ENCODE measurements at places on chromosomes 13 and 19.

- no peak for DNase-seq
Observed at GRCh38 chr13:97274829-97275649, 52.9 kb downstream of the MBNL2 start.

- no peak for DNase-seq
Observed at GRCh38 chr13:62512194-62513141, 1096.8 kb upstream of the PCDH20 start.

GRCh38 chr19:42108527-42109389 lies 23.5 kb downstream of the POU2F2 start:
- DNase-seq = peak; percentile 82

DNA sequence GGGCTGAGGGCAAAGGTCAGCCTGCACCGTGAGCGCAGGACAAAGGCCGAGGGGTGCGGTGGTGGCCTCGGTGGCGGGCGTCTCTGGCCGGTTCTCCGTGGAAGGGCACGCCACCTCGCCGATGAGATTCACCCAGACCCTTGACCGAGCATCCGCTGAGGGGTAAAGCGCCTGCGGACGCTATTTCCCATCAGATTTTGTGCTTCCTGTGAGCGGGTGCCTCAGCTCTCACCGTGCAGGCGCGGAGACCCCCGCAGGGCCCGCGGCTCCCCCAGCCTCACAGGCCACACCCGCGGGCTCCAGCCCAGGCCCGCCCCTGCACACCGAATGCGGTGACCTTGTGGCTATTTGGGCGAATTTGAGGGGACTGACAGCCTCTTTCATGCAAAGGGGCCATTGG lies 348.0 kb downstream of the TEX29 start:
- no peak for DNase-seq

GRCh38 chr19:40594657-40595091 lies 6.5 kb upstream of the LTBP4 start:
- DNase-seq = no peak

DNA sequence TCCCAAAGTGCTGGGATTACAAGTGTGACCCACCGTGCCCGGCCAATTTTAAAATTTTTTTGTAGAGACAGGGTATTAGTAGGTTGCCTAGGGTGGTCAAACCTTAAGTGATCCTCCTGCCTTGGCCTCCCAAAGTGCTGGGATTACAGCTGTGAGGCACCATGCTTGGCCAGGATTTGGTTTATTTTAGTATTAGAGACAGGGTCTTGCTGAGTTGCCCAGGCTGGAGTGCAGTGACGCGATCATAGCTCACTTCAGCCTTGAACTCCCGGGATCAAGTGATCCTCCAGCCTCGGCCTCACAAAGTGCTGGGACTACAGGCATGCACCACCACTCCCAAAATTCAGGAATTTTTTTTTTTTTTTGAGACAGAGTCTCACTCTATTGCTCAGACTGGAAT lies 5.4 kb upstream of the ZNF414 start:
- no peak for DNase-seq

GRCh38 chr19:22472180-22472637 lies 50.1 kb upstream of the ZNF98 start:
- no peak for DNase-seq

DNA sequence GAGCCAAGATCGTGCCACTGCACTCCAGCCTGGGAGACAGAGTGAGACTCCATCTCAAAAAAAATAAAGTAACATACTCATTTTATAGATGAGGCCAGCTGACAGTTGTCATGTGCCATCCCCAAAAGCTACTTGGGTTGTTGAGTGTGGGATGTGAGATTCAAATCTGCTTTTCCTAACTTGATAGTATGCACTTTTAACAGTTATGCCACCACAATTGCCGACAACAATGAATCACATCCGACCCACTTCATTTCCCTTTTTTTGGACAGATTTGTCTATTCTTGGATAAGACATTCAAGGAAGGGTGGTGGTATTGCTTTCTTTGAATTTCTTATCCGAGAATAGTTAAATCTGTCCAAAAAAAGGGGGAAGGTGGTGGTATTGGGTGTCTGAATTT lies 16.3 kb upstream of the DNMT1 start:
- DNase-seq = no peak

GRCh38 chr19:31906111-31906871 lies 439.1 kb upstream of the ZNF507 start:
- DNase-seq = no peak

DNA sequence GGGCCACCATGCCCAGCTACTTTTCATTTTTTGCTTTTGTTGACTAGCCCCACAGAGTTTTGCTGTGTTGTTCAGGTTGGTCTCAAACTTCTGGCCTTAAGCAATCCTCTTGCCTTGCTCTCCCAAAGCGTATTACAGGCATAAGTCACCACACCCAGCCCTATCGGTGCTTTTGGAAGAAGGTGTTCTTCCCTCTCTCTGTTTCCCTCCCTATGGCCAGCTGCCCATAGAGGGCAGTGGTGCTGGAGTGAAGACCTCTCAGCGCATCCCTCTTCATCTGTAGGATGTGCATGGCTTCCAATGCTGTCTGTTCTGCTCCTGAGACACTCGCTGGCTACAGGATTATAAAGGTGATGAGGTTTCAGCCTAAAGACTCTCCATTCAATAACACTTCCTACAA lies 1.3 kb upstream of the CD22 start:
- DNase-seq = no peak

GRCh38 chr13:51742611-51743010 lies 61.4 kb downstream of the DHRS12 start:
- DNase-seq = no peak

DNA sequence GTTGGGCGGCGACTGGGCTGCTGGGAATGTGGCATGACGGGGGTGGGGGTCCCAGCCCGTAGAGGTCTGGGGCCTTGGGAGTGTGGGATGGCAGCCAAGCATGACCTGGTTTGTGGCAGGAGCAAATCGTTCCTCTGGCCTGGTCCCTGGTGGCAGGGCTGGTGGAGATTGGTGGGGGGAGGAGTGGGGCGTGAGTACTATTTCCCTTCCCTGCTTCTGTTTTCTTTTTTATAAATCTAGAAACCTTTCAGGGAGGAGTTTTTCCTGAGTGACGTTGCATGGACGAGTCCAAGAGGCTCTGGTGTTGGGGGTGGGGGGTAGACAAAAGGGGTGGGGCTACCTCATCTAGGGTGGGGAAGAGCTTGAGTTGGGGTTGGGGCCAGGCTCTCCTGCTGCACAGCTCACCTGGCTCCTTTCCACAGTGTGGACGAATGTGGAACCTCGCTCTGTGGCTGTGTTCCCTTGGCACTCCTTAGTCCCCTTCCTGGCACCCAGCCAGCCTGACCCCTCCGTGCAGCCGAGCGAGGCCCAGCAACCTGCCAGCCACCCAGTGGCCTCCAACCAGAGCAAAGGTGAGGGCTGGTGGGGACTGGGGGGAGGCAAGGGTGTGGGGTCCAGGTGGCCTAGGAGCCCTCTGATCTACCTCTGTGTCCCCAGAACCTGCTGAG lies 15.4 kb upstream of the PRR19 start:
- DNase-seq = no peak

GRCh38 chr19:7874076-7874896 lies at the start of gene PRR36:
Gene PRR36, minus strand, starts transcription at chr19:7874390. Its CDS starts 701 bp downstream, at chr19:7873689.
- DNase-seq = no peak

DNA sequence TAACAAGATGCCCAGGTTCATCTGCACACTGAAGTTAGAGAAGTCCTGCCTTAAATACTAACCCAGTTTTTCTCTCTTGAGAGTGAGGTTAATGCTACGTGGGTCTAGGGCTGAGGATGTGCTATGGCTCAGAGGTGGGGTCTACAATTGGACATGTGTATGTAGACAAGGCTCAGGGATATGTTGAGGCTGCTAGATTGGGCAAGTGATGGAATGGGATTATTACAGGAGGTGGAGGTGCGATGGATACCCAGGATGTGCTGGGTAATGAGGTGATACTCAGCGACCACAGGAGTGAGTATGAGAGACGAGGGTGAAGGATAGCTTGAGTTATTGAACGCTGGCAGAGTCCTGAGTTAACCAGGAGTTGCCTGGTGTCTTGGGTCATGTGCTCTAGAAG lies 38.1 kb downstream of the PPP2R1A start:
- no peak for DNase-seq

DNA sequence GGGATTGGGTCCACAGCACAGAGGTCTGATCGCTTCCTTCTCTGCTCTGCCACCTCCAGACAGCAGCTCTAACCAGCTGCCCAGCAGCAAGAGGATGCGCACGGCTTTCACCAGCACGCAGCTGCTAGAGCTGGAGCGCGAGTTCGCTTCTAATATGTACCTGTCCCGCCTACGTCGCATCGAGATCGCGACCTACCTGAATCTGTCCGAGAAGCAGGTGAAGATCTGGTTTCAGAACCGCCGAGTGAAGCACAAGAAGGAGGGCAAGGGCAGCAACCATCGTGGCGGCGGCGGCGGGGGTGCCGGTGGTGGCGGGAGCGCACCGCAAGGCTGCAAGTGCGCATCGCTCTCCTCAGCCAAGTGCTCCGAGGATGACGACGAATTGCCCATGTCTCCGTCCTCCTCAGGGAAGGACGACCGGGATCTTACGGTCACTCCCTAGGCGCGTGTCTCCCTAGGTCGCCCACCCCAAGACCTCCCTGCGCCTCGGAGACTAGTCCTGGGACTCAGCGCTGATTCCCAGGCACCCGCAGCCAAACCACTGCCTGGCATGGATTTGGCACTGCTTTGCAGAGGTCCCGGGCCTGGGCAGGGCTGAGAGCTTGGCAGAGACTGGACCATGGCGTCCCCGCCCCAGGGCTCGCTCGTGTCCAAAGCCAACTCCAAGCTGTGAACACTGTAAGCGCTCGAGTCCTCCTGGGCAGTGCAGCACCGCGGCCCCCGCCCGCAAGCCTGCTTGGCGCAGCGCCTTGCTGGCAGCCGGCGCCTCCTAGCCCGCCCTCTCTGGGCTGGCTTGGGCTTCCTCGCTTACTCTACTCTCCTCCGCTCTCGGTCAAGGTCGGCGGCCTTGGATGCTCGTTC lies 1.5 kb downstream of the GSX1 start:
- DNase-seq = no peak

DNA sequence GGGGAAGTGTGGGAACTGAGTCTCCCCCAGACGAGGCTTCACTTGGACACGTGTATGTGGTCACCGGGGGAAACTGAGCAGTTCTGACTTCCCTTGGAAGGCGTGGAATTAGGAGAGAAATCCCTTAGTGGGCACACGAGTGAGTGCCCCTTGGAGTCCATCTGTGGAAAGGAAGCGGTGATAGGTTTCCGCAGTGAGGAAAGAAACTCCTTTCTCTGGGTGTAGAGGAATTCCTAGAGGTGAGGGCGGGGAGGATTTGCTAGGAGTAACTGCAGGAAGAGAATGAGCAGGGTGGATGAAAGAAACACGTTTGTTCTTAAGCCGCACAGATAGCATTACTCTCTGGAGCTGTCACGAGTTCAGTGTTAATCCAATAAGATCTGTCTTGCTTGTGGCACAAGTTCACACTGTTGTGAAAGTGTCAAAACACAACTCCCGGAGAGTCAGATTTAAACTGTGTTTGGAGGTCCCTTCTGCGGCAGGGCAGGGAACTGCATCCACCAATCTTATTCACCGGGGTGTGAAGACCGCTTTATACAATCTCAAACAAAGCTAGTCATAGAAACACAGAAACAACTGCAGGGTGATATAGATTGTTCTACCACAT lies 1.2 kb downstream of the KL start:
- DNase-seq = no peak

DNA sequence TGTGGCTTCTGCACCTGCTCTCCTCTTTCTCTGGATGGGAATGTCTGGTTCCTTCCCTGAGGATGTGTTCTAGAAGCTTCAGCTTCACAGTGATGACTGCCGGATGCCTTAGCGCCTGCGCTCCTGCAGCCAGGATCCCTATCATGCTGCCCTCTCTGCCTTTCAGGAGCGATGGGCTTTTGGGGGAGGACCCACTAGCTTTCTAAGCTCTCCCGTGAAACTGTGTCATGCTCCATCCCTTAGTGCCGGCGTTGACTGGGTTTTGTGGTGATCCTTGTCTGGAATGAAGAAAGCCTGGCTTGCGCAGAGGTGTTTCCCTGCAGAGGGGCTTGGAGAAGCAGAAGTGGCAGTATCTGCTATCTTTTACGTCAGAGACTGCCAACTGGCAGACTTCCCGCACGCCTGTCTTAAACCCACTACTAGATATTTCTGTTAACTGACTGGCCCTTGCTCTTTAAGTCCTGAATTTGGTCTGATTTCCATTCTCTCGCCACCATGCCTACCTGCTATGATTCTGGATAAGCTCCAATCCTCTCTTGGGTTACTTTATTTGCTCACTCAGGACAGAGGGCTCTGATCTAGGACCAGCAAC lies 3.8 kb upstream of the KMT2B start:
- DNase-seq = no peak

DNA sequence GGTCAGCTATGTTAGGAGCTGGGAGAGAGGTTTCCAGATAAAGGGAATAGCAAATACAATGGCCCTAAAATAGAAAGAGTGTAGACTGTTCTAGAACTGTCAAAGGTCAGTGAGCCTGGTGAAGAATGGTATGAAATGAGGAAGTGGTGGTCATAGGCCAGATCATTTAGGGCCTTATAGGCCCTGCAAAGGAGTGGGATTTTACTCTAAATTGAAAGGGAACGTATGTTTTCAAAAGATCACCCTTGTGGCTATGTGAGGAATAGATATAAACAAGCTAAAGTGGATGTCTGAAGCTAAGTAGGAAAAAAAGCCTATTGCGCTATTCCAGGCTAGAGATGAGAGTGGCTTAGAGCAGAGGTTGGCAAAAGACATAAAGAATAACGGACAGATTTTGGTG lies 70.7 kb upstream of the TDRD3 start:
- no peak for DNase-seq

DNA sequence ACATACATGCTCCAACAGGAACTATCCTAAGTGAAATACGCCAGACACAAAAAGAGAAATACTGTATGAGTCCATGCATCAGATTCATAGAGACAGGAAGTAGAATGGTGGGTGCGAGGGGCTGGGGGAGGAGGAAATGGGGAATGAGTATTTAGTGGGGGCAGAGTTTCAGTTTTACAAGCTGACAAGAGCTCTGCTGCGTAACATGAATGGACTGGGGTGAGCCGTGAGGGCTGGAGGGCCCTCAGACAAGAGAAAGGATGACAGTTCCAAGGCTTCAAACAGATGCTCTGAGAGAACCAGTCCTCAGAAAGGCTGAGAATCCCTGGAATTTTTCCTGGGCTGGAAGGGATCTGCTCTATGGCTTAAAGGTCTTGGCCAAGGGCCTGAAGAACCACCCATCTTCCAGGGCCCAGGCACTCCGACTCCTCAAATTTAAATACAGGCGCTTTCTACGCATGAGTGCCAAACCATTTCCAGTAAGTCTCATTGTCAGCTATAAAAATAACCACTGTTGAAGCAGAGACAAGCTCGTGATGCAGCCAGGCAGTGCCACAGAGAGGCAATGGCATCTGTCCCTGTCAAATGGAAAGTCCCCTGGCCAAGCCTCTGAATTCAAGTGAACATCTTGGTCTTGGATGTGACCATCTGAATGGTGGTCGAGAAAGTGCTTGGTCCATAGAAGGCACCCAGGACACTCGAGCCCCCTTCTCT lies 17.5 kb downstream of the KLF2 start:
- no peak for DNase-seq

All from stimulated activated CD8-positive, alpha-beta memory T cell treated with anti-CD3 and anti-CD28 coated beads, Interleukin-4, amount 100 ng/mL, for 1 hour (primary cell).